ENCODE measurements at places on chromosomes 2 and 18. TPM values are rescaled to one million over a fixed set of nuclear protein-coding genes. Genes with fewer than 3 reads are reported as not detected.

DNA sequence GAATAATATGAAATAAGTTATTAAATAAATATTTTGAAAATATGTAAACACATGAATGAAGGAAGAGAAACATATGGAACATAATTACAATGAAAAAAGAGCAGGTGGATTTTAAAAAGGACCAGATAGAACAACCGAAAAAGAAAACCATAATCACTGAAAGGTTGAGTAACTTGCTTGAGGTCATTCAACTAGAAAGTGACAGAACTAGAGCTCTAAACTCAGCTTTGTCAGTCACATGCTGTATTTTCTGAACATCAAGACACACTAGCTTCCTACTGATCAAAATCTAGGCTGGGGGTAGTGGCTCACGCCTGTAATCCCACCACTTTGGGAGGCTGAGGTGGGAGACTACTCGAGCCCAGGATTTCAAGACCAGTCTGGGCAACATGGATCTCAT, 30.0 kb upstream of the ITGAV start:
- no peak for DNase-seq
- H3K4me3 ChIP-seq = no peak overlapping the region
- H3K27me3 ChIP-seq = peaks cover 28% of the 10 kb centered on the region

RAB31 gene
- total RNA-seq = 2.2 TPM

IL1RL1 gene
- not detected for total RNA-seq

GCG gene
- total RNA-seq = not detected

PPM1B gene
- 88.0 TPM for total RNA-seq

- peaks cover 40% of the 10 kb centered on the region for H3K36me3 ChIP-seq
- DNase-seq = no peak
- H3K4me1 ChIP-seq = peaks cover 1% of the 10 kb centered on the region
- no peak overlapping the region for H3K27ac ChIP-seq
Measured at GRCh38 chr2:61218817-61219170, 56.8 kb downstream of the C2orf74 start.

DNA sequence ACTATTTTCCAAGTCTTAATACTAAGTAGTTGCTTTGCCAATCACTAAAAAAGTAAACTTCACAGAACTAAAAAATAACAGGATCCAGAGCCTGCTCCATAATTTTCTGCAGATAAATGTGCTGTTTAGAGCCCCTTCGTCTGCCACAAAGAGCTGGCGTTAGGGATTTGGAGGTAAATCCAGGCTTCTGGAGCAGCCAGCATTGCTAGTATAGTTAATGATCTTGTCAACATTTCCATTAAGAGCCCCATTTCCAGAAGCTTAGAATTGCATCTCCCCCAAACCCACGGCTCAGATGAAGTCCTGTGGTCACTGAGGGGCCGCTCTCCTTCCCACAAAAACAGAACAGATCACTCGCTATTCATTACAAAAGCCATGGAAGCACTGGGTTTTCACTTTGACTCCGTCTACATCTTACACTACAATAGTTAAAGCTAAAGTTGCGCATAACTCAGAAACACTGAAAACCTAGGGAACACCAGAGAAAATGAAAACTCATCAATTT, 41.9 kb downstream of the ZNF516 start:
- H3K27ac ChIP-seq = no peak overlapping the region
- H3K36me3 ChIP-seq = peaks cover 4% of the 10 kb centered on the region
- no peaks in the 10 kb centered on the region for H3K27me3 ChIP-seq

CFC1 gene
- not detected for total RNA-seq

Measured in naive thymus-derived CD8-positive, alpha-beta T cell (primary cell).